ENCODE measurements at places on chromosomes 3 and 15. TPM values are rescaled to one million over a fixed set of nuclear protein-coding genes. Genes with fewer than 3 reads are reported as not detected.

Gene SLC24A5
- total RNA-seq = not detected

Gene ROBO1
- 0.20 TPM for total RNA-seq

Gene HRH1
- 0.46 TPM for total RNA-seq

Gene IQCF5
- total RNA-seq = not detected

Gene TUBGCP4
- 13.0 TPM for total RNA-seq

Gene HIGD2B
- not detected for total RNA-seq

Gene SI
- total RNA-seq = not detected

Gene RASGRF1
- 0.49 TPM for total RNA-seq

Gene ACP3
- total RNA-seq = not detected

Gene SLC51B
- total RNA-seq = not detected

Gene PLSCR5
- total RNA-seq = not detected

Gene DPPA4
- 1.5 TPM for total RNA-seq

Gene FGD5
- not detected for total RNA-seq

Gene HOMER2
- 2.7 TPM for total RNA-seq

Gene GOLGA6B
- total RNA-seq = not detected

Gene ALDH1A2
- total RNA-seq = 0.47 TPM

Gene IL12A
- total RNA-seq = 2.8 TPM

Gene ZKSCAN7
- 1.3 TPM for total RNA-seq

Gene SLC12A1
- total RNA-seq = not detected

Gene ANKRD63
- 0.23 TPM for total RNA-seq

Gene DPP8
- total RNA-seq = 49.9 TPM

Gene ARRDC4
- 1.7 TPM for total RNA-seq

Gene SLC22A14
- not detected for total RNA-seq

Gene BCHE
- not detected for total RNA-seq

Gene PLA2G4E
- total RNA-seq = not detected

Gene NR1I2
- 0.35 TPM for total RNA-seq

Gene ZMYND10
- total RNA-seq = 3.3 TPM

Gene PTPRG
- total RNA-seq = not detected

Gene TOPAZ1
- not detected for total RNA-seq

Gene CHAC1
- total RNA-seq = 7.5 TPM

Gene POPDC2
- 3.9 TPM for total RNA-seq

Gene CELSR3
- total RNA-seq = 7.4 TPM

Gene DNAH12
- total RNA-seq = 0.39 TPM

Gene CLDN1
- not detected for total RNA-seq

Gene XCR1
- not detected for total RNA-seq

Gene FSD2
- not detected for total RNA-seq

Gene BFSP2
- not detected for total RNA-seq

Gene TTLL13
- 1.0 TPM for total RNA-seq

Gene CCR8
- 6.7 TPM for total RNA-seq

Gene DAZL
- total RNA-seq = not detected

Gene TMEM207
- not detected for total RNA-seq

Gene NCBP2
- total RNA-seq = 64.3 TPM

Gene PFN2
- 9.4 TPM for total RNA-seq

Gene CAPN3
- 13.4 TPM for total RNA-seq

Gene FILIP1L
- total RNA-seq = 0.10 TPM

Gene ZIC4
- not detected for total RNA-seq

Gene GRIP2
- total RNA-seq = not detected

Gene NR2E3
- not detected for total RNA-seq

Gene LZTFL1
- total RNA-seq = 8.5 TPM

Gene FRMD5
- 0.26 TPM for total RNA-seq

Gene DOCK3
- total RNA-seq = 2.5 TPM

Gene MAP1A
- 3.1 TPM for total RNA-seq

Gene FRG2C
- total RNA-seq = not detected

Gene PSTPIP1
- 180 TPM for total RNA-seq

Gene SCN5A
- total RNA-seq = not detected

Gene COPS2
- 41.3 TPM for total RNA-seq

Measured in T-cell (primary cell).